ENCODE measurements at places on chromosomes 6 and 20.

DNA sequence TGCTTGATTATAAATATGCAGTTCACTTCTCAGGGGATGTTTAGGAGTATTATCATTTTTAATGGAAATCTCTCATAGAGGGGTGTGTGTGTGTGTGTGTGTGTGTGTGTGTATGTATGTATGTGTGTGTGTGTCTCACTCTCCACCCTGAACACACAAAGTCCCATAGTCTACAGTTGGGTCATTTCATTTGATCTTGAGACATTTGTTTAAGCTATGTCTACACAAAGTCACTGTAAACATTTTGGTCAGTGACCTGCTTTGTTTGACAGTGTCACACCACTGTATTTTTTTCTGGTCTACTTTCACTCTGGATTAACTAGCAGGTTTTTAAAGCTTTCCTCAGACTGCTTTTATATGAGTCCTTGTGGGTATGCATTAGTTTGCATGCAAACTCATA, 215.2 kb downstream of the GRIK2 start:
- no peak for DNase-seq

DNA sequence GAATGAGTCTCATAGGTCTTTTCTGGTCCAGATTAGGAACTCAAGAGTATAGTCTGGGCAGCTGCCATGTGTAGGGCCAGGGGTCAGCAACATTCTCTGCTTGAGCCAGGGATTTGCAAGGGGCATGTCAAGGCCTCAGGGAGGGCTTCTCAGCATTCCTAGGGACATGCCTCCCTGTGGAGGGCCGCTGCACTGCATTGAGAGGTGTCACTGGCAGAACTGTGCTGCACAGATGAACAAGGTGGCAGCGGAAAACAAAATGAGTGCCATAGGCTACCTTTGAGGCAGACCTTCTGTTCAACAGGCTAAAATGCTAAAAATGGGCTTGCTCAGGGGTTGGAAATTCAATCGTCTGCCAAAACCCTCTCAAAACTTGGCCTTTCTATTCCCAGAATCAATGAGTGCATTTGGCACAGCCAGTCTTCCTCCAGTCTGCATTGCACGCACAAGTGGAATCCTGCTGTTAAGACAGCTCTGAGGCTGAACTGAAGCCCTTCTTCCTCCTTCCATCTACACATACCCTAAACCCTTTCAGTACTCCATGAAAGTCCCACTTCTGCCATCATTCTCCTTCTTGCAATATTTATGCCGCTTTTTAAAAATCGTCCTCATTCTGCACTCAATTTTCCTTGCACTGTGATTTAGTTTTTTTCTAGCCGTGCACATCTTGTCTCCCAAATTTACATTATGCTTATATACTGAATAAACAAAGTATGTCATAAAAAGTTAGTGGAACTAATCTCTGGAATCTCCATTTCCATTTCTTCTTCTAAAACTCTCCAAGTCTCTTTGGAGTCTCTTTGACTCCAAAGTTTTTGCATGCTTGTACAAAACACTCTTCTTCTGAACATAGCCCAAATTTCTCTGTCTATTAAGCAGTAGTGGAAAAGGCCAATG, 51.7 kb downstream of the SLC26A8 start:
- no peak for DNase-seq

- DNase-seq, result no peak
These were observed 205.1 kb upstream of the SMLR1 start for GRCh38 chr6:130622142-130622541.

- no peak for DNase-seq
These were observed 1.1 kb downstream of the TBC1D32 start for GRCh38 chr6:121333196-121333595.

DNA sequence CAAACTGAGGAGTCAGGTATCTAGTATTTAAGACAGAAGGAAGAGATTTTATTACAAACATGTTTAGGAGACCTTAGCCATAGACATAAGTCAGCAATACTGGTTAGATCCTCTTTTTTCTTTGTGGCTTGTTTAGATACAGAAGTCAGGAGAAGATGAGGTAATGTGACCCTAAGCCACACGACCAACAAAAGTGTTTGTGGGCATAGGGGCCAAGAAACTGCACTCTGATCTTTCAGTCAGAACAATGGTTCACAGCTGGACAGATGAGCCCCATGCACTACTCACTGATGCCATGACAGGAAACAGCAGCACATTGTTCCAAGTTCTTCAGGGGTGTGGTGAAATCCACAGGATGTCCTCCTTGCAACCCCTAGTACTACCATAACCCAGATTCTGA, 238.5 kb upstream of the RAB32 start:
- no peak for DNase-seq

GRCh38 chr6:122838060-122838780, 49.2 kb downstream of the SMPDL3A start:
- DNase-seq, result no peak

GRCh38 chr6:150112233-150112632, 30.6 kb upstream of the PPP1R14C start:
- DNase-seq, result no peak

GRCh38 chr20:60132827-60133670, 174.8 kb downstream of the CDH26 start:
- DNase-seq, result no peak

All from stimulated activated CD8-positive, alpha-beta memory T cell treated with anti-CD3 and anti-CD28 coated beads, Interleukin-12 subunit alpha, Interleukin-12 subunit beta, amount 100 ng/mL, for 1 hour (primary cell).